ENCODE measurements at places on chromosomes 13 and 19.

- no peak for DNase-seq
Observed at GRCh38 chr19:11020982-11021759, 60.3 kb downstream of the SMARCA4 start.

- no peak for DNase-seq
Observed at GRCh38 chr19:791567-792305, 5.5 kb upstream of the PTBP1 start.

- DNase-seq: no peak
Observed at GRCh38 chr13:104057861-104058260, 991.6 kb upstream of the SLC10A2 start.

GRCh38 chr19:28519218-28519779 lies 693.7 kb downstream of the UQCRFS1 start:
- no peak for DNase-seq

DNA sequence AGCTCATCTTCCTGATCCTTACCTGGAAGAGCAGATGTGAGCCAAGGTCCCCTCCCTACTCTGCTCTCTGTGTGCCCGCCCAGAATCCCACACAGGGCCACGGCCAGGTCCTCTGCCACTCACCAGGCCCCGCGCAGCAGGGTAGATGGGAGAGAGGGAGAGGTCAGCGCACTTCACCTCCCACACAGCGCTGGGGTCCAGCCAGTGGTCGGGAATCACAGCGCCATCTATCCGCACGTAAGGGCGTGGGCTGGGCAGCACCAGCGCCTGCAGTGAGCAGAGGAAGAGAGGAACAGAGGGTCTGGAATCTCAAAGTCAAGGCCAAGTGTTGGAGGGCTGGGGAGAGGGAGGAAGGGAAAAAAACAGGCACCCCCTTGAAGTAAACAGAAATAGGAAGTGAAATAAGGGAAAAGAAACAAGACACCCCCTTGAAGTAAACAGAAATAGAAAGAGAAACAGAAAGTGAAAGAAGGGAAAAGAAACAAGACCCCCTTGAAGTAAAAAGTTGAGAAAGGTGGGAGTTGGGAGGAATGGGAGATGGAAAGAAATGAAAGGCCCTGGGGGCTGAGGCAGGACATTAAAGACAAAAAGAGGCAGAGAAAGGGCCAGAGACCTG lies 7.0 kb upstream of the PLA2G4C start:
- no peak for DNase-seq

GRCh38 chr19:4505570-4506448 lies 12.5 kb downstream of the PLIN4 start:
- no peak for DNase-seq

Data from pons (tissue), 1 donor.